ENCODE measurements at places on chromosomes 2 and 18. TPM values are rescaled to one million over a fixed set of nuclear protein-coding genes. Genes with fewer than 3 reads are reported as not detected.
A peak's percentile ranks its signal among the peaks of the same experiment; 100 is the strongest.

DNA sequence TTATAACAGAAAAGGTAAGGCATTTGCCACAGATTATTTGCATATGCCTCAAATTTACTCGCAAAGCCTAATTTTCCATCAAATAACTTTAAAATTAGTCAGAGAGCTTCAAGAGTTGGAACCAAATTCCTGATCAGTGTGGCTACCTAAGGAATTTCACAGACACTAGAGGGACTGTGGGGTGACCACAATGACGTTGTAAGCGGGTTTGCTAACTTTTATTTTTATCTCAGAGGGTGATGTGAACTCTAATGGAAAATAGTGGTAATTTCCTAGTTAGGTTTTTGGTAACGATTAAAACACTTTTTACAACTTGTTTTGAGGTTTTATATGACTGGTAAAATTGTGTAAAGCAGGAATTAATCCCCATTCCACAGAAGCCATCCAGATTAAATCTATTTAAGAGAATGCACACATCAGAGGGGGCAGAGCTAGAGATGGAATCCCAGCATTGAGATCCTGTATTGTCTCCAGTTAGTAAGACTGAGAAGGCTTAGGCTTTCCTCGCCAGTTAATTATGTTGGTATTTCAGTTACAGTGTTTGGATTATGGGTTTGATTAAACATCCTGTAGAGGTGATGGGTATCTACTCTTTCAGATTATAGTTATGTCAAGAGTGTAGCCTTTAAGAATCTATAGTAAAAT is 129.0 kb downstream of the GPD2 start:
- DNase-seq = no peak

DNA sequence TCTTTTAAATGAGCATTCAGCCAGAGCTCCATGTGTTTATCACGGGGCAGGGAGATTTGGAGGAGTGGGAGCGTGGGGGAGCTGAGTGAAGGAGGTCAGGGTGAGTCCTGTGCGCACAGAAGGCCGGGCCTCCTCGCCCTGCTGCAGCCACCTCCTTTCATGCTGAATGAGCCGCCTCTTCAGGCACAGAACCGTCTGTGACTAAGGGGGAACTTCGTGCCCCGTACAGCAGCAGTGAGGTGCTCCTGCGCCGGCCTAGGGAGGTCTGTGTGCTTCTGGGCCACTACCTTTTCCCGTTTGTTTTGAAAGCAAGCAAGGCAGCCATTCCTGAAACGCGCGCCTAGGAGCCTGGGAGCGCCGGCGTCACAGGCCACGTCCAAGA is 27.1 kb upstream of the ZNF516 start:
- DNase-seq = no peak

DNA sequence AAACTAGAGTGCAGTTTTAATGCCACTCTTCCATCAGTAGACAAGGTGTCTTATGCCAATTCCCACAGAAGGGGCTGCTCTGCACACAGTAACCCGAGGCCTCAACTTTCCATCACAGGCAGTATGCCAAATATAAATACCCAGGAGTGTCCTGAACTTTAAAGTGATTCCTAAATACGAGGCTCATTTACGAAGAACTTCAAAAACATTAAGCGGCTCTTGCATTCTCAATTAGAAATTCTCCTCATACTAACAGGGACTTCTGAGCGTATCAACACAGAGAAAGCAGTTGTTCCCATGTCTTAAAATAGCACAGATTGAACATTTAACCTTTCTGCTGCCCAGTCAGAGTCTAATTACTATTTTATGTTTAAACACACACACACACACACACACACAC is 638.6 kb downstream of the ERBB4 start:
- no peak for DNase-seq

DNA sequence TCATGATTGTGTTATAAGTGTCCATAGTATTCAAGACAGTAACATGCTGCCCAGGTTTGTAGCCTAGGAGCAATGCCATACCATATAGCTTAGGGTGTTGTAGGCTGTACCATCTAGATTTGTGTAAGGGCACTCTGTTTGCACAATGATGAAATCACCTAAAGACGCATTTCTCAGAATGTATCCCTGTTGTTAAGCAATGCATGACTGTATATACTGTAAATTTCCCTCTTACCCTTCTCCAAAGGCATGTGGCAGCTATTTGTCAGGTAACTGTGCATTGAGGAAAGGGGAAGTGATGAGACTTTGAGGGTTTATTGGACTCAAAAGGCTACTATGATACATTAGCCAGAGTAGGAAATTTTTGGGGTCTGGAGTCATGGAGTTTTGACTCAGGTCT is 180.8 kb downstream of the VAPA start:
- no peak for DNase-seq

DNA sequence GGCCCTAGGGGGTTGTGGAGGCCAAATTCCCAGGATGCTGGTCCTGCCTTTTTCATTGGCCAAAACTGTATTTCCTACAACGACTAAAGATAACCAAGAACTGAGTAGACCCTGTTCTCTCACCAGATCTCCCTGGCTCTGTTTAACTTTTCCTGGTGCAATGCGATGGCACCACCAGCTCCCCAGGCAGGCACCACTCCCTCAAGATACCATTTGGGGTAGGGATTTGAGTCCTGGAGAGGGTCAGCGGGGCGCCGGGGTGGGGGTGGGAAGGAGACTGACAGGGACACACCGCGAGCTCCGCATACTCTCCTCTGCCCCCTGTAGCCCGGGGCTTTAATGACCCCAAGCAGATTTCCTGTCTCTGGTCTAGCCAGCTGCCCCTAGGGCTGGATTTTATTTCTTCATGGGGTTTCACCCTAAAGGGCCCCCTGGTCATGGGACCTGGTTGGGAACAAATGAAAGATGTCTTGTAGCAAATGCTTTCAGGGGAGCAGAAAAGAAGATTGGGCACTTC is 7.3 kb downstream of the SIX2 start:
- no peak for DNase-seq

DNA sequence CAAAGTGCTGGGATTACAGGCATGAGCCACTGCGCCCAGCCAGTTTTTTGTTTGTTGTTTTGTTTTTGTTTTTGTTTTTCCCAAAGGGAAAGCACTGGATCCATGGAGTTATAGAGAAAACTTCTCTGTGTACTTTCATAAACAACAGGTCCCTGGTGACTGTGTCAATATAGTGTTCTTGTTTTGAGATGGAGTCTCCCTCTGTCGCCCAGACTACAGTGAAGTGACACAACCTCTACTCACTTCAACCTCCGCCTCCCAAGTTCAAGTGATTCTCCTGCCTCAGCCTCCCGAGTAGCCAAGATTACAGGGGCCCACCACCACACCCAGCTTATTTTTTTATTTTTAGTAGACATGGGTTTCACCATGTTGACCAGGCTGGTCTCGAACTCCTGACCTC is 16.5 kb downstream of the USP34 start:
- DNase-seq = no peak

GRCh38 chr2:121363632-121364420 is 78.8 kb upstream of the TFCP2L1 start:
- no peak for DNase-seq

- no peak for DNase-seq
Measured at GRCh38 chr18:42048158-42048557, 93.1 kb downstream of the PIK3C3 start.

GRCh38 chr2:148998831-148999200 is 39.7 kb upstream of the LYPD6B start:
- DNase-seq = no peak

DNA sequence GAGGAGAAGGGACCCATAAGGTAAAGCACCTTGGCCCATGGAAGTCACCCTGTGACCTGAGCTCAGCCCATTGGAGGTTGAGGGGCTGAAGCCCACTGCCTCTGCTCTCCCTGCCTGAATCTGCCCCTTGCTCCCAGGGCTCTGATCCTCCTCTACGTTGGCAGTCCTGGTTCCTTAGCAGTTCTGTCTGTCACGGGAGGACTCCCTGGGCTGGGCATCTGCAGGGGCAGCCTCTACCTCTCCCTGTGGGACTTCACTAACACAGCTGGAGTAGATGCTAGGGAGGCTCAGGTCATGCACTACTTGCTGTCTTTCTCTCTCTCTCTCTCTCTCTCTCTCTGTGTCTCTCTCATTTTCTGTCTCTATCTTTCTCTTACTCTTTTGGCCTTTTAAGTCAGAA is 8.7 kb downstream of the GYPC start:
- DNase-seq = no peak

GRCh38 chr2:216768908-216769411 is 73.6 kb upstream of the IGFBP5 start:
- DNase-seq = no peak

GRCh38 chr2:206477296-206477695 is 34.0 kb downstream of the ADAM23 start:
- no peak for DNase-seq

GRCh38 chr2:128736689-128737545 is 418.2 kb upstream of the HS6ST1 start:
- peak; percentile 78 for DNase-seq

DNA sequence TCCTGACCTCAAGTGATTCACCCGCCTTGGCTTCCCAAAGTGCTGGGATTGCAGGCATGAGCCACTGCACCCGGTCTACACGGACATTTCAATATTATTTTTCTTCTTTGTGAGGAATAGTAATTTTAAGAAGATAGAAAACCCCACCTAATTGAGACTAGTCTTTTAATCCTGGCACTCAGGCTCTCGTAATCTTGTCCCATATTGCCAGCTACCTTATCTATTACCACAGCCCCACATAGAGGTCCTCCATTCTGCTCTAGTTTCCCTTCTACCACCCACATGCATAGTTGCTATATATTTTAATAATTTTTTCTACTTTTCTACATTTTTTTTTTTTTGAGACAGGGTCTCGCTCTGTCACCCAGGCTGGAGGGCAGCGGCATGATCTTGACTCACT is 9.5 kb upstream of the USP14 start:
- no peak for DNase-seq

- no peak for DNase-seq
Measured at GRCh38 chr2:45789961-45790723, 138.7 kb downstream of the PRKCE start.

DNA sequence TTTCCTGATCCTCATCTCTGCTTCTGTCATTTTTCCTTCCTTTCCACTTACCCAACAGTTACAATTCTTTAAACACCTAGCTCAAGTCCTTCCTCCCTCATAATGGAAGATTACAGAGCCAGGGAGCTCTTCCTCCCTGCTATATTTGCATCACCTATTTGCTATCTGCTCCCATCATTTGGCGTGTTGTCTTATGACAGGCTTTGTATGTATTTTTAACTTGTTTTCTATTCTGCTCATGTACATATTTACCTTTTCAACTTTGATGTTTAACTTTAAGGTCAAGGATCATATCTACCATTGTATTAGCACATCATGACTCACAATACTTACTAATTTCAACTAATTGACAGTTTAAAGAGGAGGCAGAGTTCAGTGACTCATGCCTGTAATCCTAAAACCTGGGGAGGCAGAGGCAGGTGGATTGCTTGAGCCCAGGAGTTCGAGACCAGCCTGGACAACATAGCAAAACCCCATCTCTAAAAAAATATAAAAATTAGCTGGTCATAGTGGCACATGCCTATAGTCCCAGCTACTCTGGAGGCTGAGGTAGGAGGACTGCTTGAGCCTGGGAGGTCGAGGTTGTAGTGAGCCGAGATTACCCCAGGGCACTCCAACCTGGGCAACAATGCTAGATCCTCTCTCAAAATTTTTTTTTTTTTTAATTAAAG is 308.0 kb upstream of the STON1 start:
- no peak for DNase-seq

DNA sequence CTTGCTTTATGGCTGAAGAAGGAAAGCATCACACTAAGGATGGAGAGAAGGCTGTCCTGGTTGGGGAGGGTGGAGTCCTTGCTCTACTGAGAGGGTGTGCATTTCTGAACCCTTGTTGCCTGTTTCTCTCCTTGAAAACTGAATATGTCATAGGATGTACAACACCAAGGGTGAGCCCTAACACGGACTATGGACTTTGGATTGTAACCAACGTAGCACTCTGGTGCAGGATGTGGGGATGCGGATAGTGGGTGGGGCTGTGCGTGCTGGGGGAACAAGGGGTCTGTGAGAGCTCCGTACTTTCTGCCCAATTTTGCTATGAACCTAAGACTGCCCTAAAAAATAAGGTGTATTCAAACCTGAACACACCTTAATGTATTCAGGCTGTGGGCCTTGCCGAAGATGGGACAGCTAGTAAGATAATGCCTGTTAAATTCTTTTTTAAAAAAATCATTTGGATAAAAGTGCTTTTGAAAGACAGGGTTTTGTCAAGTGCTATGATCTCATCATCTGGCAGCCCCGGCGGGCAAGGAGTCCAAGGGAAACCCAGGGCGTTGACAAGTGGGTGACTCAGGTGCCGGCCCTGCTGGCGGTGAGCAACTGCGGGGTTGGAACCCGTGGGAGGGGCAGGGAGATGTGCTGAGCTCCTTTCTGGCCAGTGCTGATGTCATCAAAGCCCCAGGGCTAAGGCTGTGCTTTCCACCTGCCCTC is 54.0 kb downstream of the GATA6 start:
- DNase-seq = peak; percentile 93

GRCh38 chr2:128786741-128787478 is 468.2 kb upstream of the HS6ST1 start:
- DNase-seq = no peak

DNA sequence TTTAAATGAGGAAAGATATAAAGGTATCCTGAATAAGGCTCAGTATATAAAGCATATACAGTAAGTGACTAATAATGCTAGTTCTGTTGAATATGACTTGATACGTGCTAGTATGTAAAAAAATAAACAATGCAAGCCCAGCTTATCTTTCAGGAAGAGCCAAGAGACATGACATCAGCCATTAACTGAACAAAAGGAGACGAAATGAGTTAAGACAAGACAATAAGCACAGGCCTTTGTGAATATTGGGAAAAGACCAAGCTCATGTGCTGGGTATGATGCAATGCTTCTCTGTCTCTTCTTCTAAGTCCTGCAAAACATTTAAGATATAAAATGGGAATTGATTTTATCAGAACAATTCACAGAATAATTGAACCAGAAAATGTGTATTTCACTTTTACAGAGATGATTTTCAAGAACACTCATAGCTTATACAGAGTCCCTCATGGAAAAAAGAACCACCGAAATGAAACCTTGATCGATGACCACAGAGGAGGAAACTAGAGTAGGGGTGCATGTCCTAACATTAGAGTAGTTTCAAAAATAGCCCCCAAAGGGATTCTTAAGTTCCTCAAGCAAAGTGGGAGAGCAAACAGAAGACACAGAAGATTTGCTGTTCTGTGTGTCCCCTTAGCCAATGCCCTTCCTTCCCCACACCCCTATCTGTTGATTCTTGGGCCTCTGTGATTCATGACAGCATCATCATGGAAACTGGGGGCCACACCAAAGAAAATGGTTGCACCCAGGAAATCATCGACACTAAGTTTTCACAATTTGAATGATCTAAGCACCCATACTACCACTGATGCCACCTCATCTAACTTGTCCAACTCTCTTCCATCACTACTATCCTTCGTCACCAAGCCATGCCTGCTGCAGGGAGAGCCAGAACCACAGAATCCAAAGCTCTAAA is 68.0 kb upstream of the CRIM1 start:
- DNase-seq = no peak

The NEU2 gene
- total RNA-seq = not detected

The CRYGD gene
- total RNA-seq = not detected

The NEMP2 gene
- total RNA-seq = 4.5 TPM

The ERICH2 gene
- 1.2 TPM for total RNA-seq

The CPLX4 gene
- not detected for total RNA-seq

The CHRND gene
- total RNA-seq = 0.35 TPM

The CCDC74B gene
- 0.76 TPM for total RNA-seq

The GRHL1 gene
- total RNA-seq = 1.4 TPM

The ANKRD53 gene
- total RNA-seq = 1.8 TPM

The NCK2 gene
- 36.5 TPM for total RNA-seq

The SUMO1 gene
- total RNA-seq = 63.2 TPM

The RBKS gene
- 3.3 TPM for total RNA-seq

The EPC2 gene
- total RNA-seq = 19.1 TPM

The CABLES1 gene
- 6.6 TPM for total RNA-seq

Data from left cardiac atrium (tissue), 4 donors.